ENCODE measurements at places on chromosomes 12 and 14. TPM values are rescaled to one million over a fixed set of nuclear protein-coding genes. Genes with fewer than 3 reads are reported as not detected.
A peak's percentile ranks its signal among the peaks of the same experiment; 100 is the strongest.

NTS gene
- not detected for polyA plus RNA-seq

- no peak for DNase-seq
Measured at GRCh38 chr14:87217023-87217422, 776.0 kb downstream of the GALC start.

HPD gene
- 0.67 TPM for polyA plus RNA-seq

GRCh38 chr12:111152561-111152960 is 216.3 kb downstream of the PHETA1 start:
- DNase-seq, result no peak

- DNase-seq, result peak; percentile 0
Measured at GRCh38 chr12:39620659-39621658, 1.4 kb upstream of the ABCD2 start.

GRCh38 chr14:95233702-95234241 is 76.4 kb upstream of the DICER1 start:
- DNase-seq, result no peak

TAS2R30 gene
- polyA plus RNA-seq, result 0.10 TPM

- DNase-seq, result no peak
Measured at GRCh38 chr14:95113476-95113875, 43.9 kb downstream of the DICER1 start.

DNA sequence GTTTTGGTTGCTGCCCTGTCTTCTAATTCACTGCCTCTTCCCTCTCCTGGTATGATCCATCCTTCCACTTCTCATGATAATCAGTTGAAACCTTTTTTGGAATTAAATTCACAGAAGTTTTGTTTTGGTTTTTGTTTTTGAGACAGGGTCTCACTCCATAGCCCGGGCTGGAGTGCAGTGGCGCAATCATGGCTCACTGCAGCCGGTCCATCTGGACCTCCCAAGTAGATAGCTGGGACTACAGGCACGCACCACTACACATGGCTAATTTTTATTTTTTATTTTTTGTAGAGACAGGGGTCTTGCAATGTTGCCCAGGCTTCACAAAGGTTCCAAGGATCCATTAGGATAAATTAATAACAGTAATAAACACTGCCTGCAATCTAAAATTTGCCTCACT is 164.3 kb downstream of the PRKCH start:
- DNase-seq, result no peak

NEMF gene
- polyA plus RNA-seq, result 88.2 TPM

- DNase-seq, result no peak
Measured at GRCh38 chr12:54890339-54890738, 36.0 kb downstream of the MUCL1 start.

Measured in muscle of arm (tissue), 14 donors.